Left ventricle myocardium inferior (tissue), 1 donor: ENCODE measurements at places on chromosomes 12 and 14. TPM values are rescaled to one million over a fixed set of nuclear protein-coding genes. Genes with fewer than 3 reads are reported as not detected.

DNA sequence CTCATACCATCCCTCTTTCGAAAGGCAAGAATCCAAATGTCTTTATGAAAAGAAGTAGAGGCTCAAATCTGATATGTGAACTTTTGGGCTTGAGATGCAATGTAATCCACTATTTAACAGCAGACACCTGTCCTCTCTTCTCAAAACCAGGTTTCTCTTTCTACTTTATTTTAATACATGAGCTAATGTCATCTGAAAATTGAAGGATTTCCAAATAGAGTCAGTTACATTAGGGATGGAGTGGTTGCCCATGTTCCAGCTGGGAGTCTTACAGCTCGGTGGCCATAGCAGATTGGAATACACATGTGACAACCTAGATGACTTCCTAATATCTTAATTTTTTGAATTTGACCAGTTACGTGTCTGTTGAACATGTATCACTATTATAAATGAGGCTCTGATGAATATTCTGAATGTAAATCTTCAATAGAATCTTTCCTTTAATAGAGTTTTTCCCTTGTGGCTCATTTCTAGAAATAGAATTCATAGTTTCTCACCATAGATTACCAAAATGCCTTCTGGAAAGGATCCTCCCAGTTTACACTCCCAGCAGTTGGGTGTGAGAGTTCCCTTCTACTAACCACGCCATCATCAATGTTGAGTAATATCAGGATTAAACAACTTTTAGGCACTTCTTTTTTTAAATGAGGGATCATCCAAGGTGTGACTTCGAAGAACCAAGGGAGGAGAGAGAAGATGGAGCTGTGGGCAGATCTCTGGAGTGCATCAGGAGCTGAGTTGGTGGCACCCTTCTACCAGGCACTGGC lies 49.2 kb downstream of the GPR135 start:
- H3K4me1 ChIP-seq = peaks cover 10% of the 10 kb centered on the region
- DNase-seq = no peak
- no peaks in the 10 kb centered on the region for H3K36me3 ChIP-seq
- no peak overlapping the region for H3K27ac ChIP-seq

GRCh38 chr12:123278101-123278627 lies 6.5 kb upstream of the CDK2AP1 start:
- no peaks in the 10 kb centered on the region for H3K4me1 ChIP-seq
- no peaks in the 10 kb centered on the region for H3K36me3 ChIP-seq
- no peaks in the 10 kb centered on the region for H3K27me3 ChIP-seq
- H3K27ac ChIP-seq = peak overlapping the region; percentile 36

DNA sequence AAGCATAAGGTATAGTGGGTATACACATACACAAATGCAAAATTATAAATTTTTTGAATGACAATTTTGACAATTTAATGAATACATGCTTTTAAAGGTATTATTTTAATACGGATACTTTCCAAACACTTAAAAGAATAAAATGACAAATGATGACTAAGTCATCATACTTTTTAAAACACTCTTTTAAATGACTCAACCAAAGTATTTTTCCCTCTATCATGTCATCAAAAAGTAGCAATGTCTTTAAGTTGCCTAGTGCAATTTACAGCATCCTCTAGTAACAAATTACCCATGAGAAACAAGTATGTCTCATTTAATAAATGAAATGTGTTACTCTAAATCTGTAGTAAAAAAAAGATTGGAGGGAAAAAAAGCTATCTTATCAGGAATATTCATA lies 73.3 kb downstream of the RPS6KA5 start:
- H3K27me3 ChIP-seq = no peaks in the 10 kb centered on the region
- no peaks in the 10 kb centered on the region for H3K36me3 ChIP-seq
- no peak for DNase-seq
- H3K4me1 ChIP-seq = no peaks in the 10 kb centered on the region
- no peak overlapping the region for H3K4me3 ChIP-seq

GRCh38 chr12:124720681-124721500 lies 142.8 kb downstream of the SCARB1 start:
- no peaks in the 10 kb centered on the region for H3K36me3 ChIP-seq
- peak; percentile 66 for DNase-seq
- H3K27ac ChIP-seq = peak overlapping the region; percentile 76
- peaks cover 21% of the 10 kb centered on the region for H3K4me1 ChIP-seq
- H3K4me3 ChIP-seq = no peak overlapping the region

DNA sequence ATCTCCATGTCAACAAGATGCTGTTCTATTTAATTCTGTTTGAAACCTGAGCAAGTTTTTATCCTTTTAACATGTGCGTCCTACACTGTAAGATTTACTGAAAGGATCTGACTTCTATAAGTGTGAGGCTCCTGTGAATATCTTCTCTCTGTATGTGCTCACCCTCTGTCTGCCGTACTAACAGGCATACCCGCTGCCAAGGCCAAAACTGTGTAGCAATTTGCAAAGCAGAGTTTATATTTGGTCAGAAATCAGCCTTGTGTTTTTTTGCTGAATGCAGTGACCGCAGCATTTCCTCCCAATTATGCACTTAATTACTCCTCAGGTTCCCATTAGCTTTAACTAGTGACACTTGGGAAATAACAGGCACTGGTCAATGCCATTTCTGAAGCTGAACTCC lies 12.3 kb downstream of the CHST11 start:
- H3K36me3 ChIP-seq = no peaks in the 10 kb centered on the region
- DNase-seq = no peak

DNA sequence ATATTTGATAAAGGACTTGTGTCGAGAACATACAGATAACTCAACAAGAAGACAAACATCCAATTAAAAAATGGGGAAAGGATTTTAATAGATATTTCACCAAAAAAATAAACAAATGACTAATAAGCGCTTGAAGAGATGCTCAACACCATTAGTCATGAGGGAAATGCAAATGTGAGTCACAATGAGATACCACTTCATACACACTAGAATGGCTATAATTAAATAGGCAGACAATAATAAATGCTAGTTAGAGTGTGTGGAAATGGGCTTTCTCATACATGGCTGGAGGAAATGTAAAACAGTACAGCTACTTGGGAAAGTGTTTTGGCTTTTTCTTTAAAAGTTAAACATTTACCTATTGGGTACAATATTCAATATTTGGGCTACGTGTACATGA lies 34.8 kb downstream of the DLK1 start:
- H3K27ac ChIP-seq = no peak overlapping the region
- no peak for DNase-seq
- no peaks in the 10 kb centered on the region for H3K4me1 ChIP-seq
- peaks cover 59% of the 10 kb centered on the region for H3K27me3 ChIP-seq
- H3K36me3 ChIP-seq = no peaks in the 10 kb centered on the region

DNA sequence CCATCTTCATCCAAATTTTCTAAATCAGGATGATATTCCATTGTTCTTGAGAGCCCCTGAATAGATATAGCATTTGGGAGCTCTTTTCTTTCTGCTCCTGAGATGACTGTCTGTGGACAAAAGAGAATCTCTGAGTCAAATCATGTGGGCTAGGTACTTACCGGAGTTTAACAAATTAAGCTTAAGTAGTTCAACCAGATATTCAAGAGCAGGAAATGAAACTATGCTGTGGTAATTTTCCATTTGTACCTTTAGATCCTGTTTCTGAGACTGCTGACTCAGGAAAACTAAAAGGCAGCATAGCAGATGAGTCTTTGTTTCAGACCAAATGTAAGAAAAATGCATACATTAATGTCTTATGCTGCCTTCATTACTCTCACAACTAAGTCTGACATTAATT lies at the start of gene CLEC7A:
CLEC7A (minus strand) TSS at position 158 of the 400 bp plus-strand sequence; CDS start at position 41, 117 bp downstream.
- peak within 1 kb of the TSS; percentile 52 for H3K27ac ChIP-seq
- H3K27me3 ChIP-seq = no peaks in the 10 kb centered on the region
- H3K4me1 ChIP-seq = peaks cover 16% of the 10 kb centered on the region
- no peaks in the 10 kb centered on the region for H3K36me3 ChIP-seq
- H3K4me3 ChIP-seq = peak within 1 kb of the TSS; percentile 35
- DNase-seq = no peak

DNA sequence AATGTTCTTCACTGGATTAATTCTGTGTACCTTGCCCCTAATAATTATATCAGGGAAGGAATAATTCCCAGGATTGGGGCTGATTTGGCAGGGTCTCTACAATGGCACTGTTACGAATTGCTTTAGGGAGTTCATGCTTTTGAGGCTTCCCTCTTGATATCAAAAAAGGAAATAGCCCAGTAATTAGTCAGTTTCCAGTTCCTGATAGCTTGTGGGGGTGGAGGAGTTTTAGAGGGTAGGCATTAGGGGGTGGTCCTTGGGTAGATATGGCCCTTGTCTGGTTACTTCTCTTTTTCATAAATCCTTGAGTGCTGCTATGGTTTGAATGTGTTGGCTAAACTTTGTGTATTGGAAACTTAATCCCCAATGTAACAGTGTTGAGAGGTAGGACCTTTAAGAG lies 6.1 kb upstream of the SRSF5 start:
- no peaks in the 10 kb centered on the region for H3K36me3 ChIP-seq
- H3K27me3 ChIP-seq = no peaks in the 10 kb centered on the region
- H3K4me3 ChIP-seq = no peak overlapping the region
- no peak for DNase-seq
- peaks cover 4% of the 10 kb centered on the region for H3K4me1 ChIP-seq

DNA sequence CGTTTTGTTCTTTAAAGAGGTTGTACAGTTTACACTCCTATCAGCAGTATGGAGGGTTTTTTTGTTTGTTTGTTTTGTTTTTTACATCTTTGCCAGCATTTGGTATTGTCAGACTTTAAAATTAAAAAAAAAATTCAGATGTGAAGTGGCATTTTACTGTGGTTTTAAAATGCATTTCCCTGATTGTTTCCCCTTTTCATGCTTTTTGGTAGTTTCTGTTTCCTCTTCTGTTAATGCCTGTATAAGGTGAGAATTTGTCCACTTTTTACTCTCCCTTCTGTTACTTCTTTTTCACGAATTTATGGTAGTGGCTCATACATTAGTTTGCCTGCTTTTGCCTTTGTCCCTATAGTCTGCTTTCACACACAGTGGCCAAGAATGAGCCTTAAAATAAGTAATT lies 36.6 kb downstream of the MNAT1 start:
- DNase-seq = no peak
- no peak overlapping the region for H3K4me3 ChIP-seq

DNA sequence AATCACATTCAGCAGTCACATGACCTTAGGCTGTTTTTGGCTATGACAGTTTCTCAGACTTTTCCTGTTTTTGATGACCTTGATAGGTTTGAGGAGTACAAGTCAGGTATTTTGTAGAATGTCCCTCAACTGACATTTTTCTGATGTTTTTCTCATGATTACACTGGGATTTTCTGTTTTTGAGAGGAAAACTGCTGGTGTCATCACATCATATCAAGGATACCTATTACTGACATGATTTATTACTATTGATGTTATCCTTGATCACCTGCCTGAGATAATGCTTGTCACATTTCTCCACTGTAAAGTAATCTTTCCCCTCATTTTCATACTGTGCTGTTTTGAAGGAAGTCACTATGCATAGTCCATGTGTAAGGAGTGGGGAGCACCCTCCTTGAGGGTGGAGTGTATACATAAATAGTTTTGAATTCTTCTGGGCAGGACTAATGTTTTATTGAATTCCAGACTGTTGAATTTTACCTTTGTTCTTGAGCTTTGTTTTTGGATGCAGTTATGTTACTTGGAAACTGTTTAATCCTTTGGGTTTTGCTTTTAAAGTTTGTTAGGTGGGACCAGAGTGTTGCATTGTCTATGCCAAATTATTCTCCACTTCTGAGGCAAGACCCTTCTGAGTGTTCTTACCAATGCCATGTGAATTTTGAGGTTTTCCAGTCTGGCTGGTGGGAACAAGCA lies 444.5 kb upstream of the FAR2 start:
- no peaks in the 10 kb centered on the region for H3K27me3 ChIP-seq
- no peak overlapping the region for H3K27ac ChIP-seq
- DNase-seq = no peak
- no peaks in the 10 kb centered on the region for H3K36me3 ChIP-seq

GRCh38 chr14:62187265-62187664 lies 425.0 kb downstream of the SNAPC1 start:
- H3K4me3 ChIP-seq = no peak overlapping the region
- DNase-seq = no peak
- no peaks in the 10 kb centered on the region for H3K4me1 ChIP-seq
- no peaks in the 10 kb centered on the region for H3K36me3 ChIP-seq

- DNase-seq = no peak
- H3K27ac ChIP-seq = no peak overlapping the region
- H3K27me3 ChIP-seq = peaks cover 28% of the 10 kb centered on the region
- H3K36me3 ChIP-seq = no peaks in the 10 kb centered on the region
These were observed 70.9 kb upstream of the BCL11B start for GRCh38 chr14:99342906-99343305.

DNA sequence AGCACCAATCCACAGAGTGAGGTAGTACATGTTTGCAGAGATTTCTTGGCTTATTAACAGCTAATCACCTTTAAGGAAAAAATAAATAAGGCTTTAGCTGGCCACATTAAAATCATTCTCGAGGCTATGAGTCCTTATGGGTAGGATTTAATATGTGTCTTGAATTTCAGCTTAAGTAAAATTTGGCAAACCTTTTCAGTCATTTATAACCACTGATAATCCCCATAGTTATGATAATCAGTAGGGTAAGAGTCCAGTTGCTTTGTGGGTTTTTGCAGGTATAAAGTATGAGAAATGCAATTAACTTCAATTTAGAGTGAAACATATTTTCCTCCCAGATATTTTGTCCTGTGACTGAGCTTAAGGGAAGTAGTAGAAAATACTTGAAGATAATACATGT lies 1458.9 kb upstream of the FLRT2 start:
- no peak overlapping the region for H3K4me3 ChIP-seq
- no peaks in the 10 kb centered on the region for H3K27me3 ChIP-seq
- H3K36me3 ChIP-seq = no peaks in the 10 kb centered on the region
- H3K4me1 ChIP-seq = no peaks in the 10 kb centered on the region
- no peak for DNase-seq
- H3K27ac ChIP-seq = no peak overlapping the region

DNA sequence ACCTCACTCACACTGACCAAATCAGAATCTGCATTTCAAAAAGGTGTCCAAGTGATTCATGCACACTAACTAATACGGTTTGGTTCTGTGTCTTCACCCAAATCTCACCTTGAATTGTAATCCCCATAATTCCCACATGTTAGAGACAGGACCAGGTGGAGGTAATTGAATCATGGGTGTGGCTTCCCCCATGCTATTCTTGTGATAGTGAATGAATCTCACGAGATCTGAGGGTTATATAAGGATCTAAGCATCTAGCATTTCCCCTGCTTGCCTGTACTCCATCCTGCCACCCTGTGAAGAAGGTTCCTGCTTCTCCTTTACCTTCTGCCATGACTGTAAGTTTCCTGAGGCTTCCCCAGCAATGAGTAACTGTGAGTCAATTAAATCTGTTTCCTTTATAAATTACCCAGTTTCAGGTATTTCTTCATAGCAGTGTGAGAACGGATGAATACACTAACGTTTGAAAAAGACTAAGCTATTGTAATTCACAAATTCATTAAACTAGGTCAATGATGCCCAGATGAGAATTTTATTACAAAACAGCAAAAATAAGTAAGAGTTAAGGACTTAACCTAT lies 759.1 kb downstream of the GALC start:
- no peaks in the 10 kb centered on the region for H3K36me3 ChIP-seq
- DNase-seq = no peak
- H3K4me1 ChIP-seq = no peaks in the 10 kb centered on the region
- H3K27me3 ChIP-seq = no peaks in the 10 kb centered on the region
- no peak overlapping the region for H3K27ac ChIP-seq
- no peak overlapping the region for H3K4me3 ChIP-seq

The TTC6 gene
- total RNA-seq = not detected

The MAP3K9 gene
- 1.9 TPM for total RNA-seq

The TDRD9 gene
- 4.8 TPM for total RNA-seq

The KCNK13 gene
- total RNA-seq = 1.9 TPM

The DNAJC22 gene
- 0.08 TPM for total RNA-seq

The TMED8 gene
- 5.4 TPM for total RNA-seq

The MYH6 gene
- total RNA-seq = 1,823 TPM

The OVCH1 gene
- 0.25 TPM for total RNA-seq

The TAS2R13 gene
- 0.41 TPM for total RNA-seq

The CNIH1 gene
- total RNA-seq = 89.0 TPM

The SLCO1A2 gene
- not detected for total RNA-seq

The MRPL42 gene
- total RNA-seq = 47.0 TPM
